Activated T-cell treated with anti-CD3 and anti-CD28 coated beads, Interleukin-2, amount 50 U/mL, for 72 hours (primary cell): ENCODE measurements at places on chromosomes 6 and 20.

DNA sequence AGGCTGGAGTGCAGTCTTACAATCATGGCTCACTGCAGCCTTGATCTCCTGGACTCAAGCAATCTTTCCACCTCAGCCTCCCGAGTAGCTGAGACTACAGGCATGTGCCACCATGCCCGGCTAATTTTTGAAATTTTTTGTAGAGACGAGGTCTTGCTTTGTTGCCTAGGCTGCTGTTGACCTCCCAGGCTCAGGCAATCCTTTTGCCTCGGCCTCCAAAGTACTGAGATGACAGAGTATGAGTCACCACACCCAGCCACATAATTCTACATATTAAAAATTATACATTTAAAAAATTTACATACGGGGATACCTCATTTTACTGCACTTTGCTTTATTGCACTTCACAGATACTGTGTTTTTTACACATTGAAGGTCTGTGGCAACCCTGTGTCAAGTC lies 115.1 kb downstream of the MAN1A1 start:
- H3K27me3 ChIP-seq, result no peaks in the 10 kb centered on the region
- peaks cover 4% of the 10 kb centered on the region for H3K36me3 ChIP-seq
- peaks cover 6% of the 10 kb centered on the region for H3K4me1 ChIP-seq
- H3K27ac ChIP-seq, result no peak overlapping the region
- peak; percentile 7 for DNase-seq
- H3K4me3 ChIP-seq, result no peak overlapping the region

- H3K27me3 ChIP-seq, result no peaks in the 10 kb centered on the region
- peak overlapping the region; percentile 23 for H3K27ac ChIP-seq
- H3K4me3 ChIP-seq, result no peak overlapping the region
- DNase-seq, result no peak
- peaks cover 31% of the 10 kb centered on the region for H3K4me1 ChIP-seq
Measured at GRCh38 chr6:33280539-33280938, 3.6 kb downstream of the B3GALT4 start.

GRCh38 chr6:28408076-28408802 lies 8.7 kb upstream of the ZSCAN12 start:
- H3K36me3 ChIP-seq, result peaks cover 4% of the 10 kb centered on the region
- H3K27ac ChIP-seq, result no peak overlapping the region
- peaks cover 31% of the 10 kb centered on the region for H3K4me1 ChIP-seq
- H3K27me3 ChIP-seq, result peaks cover 51% of the 10 kb centered on the region

- H3K4me3 ChIP-seq, result peak overlapping the region; percentile 6
- DNase-seq, result no peak
- no peaks in the 10 kb centered on the region for H3K27me3 ChIP-seq
- H3K36me3 ChIP-seq, result no peaks in the 10 kb centered on the region
- H3K27ac ChIP-seq, result peak overlapping the region; percentile 80
Measured at GRCh38 chr6:44925100-44925739, 402.9 kb upstream of the RUNX2 start.

DNA sequence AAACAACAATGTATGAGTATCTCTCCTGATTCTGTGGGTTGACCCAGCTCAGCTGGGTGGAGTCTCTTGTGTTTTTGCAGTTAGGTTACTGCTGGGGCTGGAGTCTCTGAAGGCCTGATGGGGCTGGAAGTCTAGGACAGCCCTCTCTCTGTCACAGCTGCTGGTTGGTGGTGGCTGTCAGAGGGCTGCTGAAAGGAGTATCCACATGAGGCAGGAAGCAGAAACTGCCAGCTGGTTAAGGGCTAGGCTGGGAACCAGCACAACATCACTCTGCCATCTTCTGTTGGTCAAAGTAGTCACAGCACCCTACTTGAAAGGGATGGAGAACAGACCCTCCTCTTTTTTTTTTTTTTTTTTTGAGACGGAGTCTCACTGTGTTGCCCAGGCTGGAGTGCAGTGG lies 10.0 kb upstream of the PACSIN1 start:
- no peaks in the 10 kb centered on the region for H3K36me3 ChIP-seq
- H3K27me3 ChIP-seq, result no peaks in the 10 kb centered on the region
- H3K27ac ChIP-seq, result no peak overlapping the region
- no peaks in the 10 kb centered on the region for H3K4me1 ChIP-seq
- no peak overlapping the region for H3K4me3 ChIP-seq
- no peak for DNase-seq

DNA sequence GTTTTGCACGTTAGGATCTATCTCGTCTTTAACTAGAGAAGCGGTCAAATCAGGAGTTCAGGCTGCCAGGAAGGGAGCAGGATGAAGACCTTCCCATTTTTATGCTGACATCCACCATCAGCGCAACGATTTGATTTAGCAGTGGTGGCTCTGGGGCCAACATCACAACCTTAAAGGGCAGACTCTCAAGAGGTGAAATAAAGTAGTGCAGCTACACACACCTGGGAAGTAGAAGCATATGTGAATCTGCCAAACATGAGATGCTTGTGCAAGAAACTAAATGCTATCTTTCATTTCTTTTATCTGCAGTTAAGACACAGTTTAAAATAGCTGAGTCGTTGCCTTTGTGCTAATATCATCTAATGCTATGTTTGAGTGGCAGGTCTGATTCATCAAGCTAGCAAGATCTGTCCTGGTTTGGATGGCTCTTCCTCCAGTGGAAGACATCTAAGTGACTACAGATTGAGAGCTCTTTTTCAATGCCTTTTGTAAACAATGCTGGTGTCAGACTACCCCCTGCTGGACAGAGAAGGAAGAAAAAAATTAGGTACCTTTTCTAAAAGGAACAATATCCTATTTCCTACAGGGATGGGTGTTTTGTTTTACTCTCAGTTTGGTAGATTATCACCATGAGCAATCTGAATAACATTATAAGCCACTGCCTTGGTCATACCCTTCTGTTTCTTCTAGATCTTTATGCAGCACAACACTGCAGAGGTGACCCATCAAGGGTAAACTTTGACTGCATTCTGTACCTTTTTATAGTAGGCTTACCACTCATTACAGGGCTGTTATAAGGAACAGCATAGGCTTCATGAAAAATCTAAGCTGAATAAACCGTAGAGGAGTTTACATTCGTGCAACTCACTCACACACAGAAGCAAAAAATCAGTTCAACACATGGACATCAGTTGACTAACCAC lies 171.6 kb upstream of the FBXL4 start:
- peaks cover 8% of the 10 kb centered on the region for H3K4me1 ChIP-seq
- no peaks in the 10 kb centered on the region for H3K36me3 ChIP-seq
- no peak overlapping the region for H3K4me3 ChIP-seq
- H3K27me3 ChIP-seq, result peaks cover 69% of the 10 kb centered on the region
- DNase-seq, result peak; percentile 45

DNA sequence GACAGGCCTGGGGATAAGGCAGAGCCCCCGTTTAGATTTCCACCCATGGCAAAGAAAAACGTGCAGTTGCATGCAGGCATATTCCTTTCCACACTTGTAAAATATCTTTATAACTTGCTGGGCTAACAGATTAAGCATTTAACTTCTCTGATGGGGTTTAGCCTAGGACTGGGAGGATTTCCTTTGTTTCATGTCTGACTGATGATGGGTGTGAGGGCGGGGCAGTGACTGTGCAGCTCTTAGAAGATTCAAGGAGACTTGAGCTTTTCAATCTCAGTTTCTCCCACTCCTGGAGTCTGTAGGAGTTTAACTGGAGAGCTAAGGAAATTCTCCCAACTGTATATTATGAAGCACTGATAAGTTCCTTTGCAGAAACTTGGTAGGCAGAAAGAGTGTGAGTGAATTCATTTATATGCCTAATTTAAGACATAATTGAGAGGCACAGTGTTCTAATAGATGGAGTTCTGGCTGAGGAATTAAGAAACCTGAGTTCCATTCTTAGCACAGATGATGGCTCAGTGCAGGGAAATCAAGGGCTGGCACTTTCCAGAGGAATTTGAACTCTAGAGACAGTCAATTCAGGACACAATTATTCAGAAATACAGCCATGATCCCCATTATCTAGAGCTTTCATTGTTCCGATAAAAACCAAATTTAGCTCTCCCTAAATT lies 214.6 kb upstream of the CNR1 start:
- no peak for DNase-seq
- H3K36me3 ChIP-seq, result no peaks in the 10 kb centered on the region
- H3K27ac ChIP-seq, result no peak overlapping the region
- H3K4me3 ChIP-seq, result no peak overlapping the region

- H3K4me1 ChIP-seq, result no peaks in the 10 kb centered on the region
- no peak overlapping the region for H3K27ac ChIP-seq
- H3K4me3 ChIP-seq, result no peak overlapping the region
- H3K36me3 ChIP-seq, result no peaks in the 10 kb centered on the region
- no peak for DNase-seq
- no peaks in the 10 kb centered on the region for H3K27me3 ChIP-seq
Measured at GRCh38 chr6:65638047-65638831, 68.8 kb downstream of the EYS start.

DNA sequence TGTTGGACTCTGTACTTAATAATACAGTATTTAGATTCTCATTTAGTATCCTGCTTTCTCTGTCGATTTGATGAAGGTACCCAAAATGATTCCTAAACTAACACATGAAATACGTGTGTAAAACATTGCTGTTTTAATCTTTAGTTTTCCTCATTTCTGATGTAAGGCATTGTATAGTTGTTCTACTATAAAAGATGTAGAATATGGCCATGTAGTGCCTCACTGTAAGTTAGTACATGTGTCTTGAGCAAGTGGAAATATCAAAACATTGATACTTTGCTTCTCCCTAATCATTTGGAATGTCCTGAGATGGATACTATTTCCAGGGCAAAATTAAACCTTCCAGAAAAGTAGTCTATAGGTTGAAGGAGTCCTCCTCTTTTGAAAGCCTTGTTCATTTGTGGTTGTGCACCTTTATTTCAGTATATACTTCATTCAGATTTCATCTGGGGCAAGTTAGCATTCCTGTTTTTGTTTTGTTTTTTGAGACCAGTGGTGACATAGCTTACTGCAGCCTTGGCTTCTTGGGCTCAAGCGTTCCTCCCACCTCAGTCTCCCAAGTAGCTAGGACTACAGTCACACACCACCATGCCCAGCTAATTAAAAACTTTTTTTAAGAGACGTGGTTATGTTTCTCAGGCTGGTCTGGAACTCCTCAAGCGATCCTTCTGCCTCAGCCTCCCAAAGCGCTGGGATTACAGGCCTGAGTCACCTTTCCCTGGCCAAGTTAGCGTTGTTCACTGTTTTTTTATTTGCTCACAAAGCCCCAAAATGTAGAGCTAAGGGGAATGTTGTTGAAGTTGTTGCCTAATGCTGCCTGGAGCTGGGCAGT lies 11.6 kb downstream of the SRSF3 start:
- H3K36me3 ChIP-seq, result peaks cover 25% of the 10 kb centered on the region
- peak overlapping the region; percentile 91 for H3K27ac ChIP-seq
- DNase-seq, result no peak

DNA sequence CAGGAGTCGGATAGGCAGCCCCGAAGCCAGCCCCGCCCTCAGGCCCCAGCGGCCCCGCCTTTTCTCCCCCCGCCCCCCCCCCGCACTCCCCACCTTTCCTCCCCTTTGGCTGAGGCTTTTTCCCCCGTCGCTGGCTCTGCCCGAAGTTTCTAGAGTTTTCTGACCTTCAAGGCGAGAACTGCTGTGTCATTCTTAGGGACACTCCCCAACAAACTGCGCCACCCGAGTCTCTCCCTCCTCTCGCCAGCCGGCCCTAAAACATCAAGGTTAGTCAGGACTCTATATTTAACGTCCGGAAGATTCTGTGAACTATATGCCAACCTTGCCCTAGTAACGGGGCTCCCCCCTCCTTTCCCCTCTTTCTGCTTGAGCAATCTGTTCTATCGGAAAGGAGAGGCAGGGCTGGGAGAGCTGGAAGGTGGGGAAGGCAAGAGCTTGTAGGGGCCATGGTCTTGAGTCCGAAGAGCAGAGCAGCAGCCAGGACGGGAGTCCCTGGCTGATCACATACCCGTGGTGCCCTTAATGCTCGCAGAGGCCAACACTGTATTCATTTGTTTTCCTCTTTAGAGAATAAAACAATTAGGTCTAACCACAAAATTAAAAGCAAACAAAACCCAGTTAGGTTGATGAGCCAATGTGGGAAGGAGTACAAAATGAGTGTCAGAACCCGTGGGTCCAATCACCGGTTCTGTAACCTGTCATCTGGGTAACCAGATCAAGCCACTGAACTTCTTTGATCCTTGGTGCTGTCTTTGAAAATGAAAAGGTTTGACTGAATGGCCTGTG lies 5.3 kb upstream of the HSPA1B start:
- H3K27me3 ChIP-seq, result no peaks in the 10 kb centered on the region
- H3K36me3 ChIP-seq, result no peaks in the 10 kb centered on the region
- H3K27ac ChIP-seq, result peak overlapping the region; percentile 82
- H3K4me3 ChIP-seq, result peak overlapping the region; percentile 96
- DNase-seq, result peak; percentile 69

- no peak overlapping the region for H3K27ac ChIP-seq
- no peak for DNase-seq
- H3K27me3 ChIP-seq, result no peaks in the 10 kb centered on the region
- peaks cover 16% of the 10 kb centered on the region for H3K4me1 ChIP-seq
Measured at GRCh38 chr6:87754828-87755227, 52.8 kb upstream of the AKIRIN2 start.

- no peak overlapping the region for H3K27ac ChIP-seq
- H3K4me1 ChIP-seq, result peaks cover 51% of the 10 kb centered on the region
- DNase-seq, result peak; percentile 46
- H3K36me3 ChIP-seq, result no peaks in the 10 kb centered on the region
Measured at GRCh38 chr6:138590796-138591709, 91.8 kb upstream of the NHSL1 start.

- no peaks in the 10 kb centered on the region for H3K4me1 ChIP-seq
- no peak overlapping the region for H3K4me3 ChIP-seq
- no peaks in the 10 kb centered on the region for H3K36me3 ChIP-seq
- peak; percentile 64 for DNase-seq
- no peak overlapping the region for H3K27ac ChIP-seq
Measured at GRCh38 chr6:122839472-122839871, 50.4 kb downstream of the SMPDL3A start.

- H3K4me3 ChIP-seq, result no peak overlapping the region
- no peaks in the 10 kb centered on the region for H3K27me3 ChIP-seq
- H3K4me1 ChIP-seq, result no peaks in the 10 kb centered on the region
- no peaks in the 10 kb centered on the region for H3K36me3 ChIP-seq
- H3K27ac ChIP-seq, result no peak overlapping the region
- DNase-seq, result no peak
Measured at GRCh38 chr20:50759678-50760077, 28.3 kb downstream of the PARD6B start.

DNA sequence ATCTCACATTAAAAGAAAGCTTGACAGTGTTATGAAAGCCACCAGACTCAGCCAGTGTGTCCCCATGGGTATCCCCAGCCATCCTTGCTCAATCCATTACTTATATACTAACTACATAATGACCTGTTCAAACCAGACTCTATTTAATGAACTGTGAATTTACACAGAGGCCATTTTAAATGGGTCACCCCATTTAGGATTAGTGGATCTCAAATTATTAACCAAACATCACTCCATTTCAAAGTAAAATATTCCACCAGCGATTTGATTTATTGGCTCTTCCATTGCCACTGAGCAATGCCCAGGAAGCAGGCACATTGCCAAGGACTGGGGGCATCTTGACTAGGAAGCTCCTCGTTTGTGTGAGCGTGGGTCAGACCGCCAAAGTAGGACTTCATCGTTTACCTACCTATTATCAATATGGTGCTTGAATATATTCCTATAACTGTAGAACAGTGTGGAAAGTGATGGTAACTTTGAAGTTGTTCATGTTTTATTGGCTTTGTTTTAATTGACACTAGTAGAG lies 15.5 kb upstream of the NPEPL1 start:
- no peaks in the 10 kb centered on the region for H3K4me1 ChIP-seq
- H3K27me3 ChIP-seq, result no peaks in the 10 kb centered on the region
- no peak overlapping the region for H3K4me3 ChIP-seq
- H3K27ac ChIP-seq, result no peak overlapping the region

GRCh38 chr6:151330130-151330696 lies 61.1 kb downstream of the ZBTB2 start:
- DNase-seq, result no peak
- no peaks in the 10 kb centered on the region for H3K36me3 ChIP-seq
- H3K27me3 ChIP-seq, result peaks cover 39% of the 10 kb centered on the region
